NCI-H774 (cell line): ENCODE measurements at places on chromosomes 16 and 17.
A peak's percentile ranks its signal among the peaks of the same experiment; 100 is the strongest.

GRCh38 chr16:70269471-70269870, 17.7 kb upstream of the EXOSC6 start:
- no peak for DNase-seq

DNA sequence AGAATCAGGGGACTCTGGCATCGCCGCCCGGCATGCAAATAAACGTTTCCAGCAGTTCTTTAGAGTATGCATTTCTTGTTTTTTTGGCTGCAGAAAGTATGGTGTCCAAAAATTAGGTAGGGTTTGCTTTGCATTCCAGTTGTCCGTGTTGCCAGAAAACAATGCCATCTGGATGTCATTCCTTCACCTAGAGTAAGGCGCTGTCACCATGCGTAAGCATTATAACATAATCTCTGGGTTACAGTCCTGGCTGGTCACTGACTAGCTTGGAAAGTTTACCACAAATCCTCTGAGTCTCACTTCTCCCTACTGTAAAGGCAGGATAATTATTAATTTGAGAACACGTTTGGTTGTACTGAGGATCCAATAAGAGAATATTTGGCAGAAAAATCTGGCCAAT, 457.7 kb downstream of the XYLT1 start:
- no peak for DNase-seq

DNA sequence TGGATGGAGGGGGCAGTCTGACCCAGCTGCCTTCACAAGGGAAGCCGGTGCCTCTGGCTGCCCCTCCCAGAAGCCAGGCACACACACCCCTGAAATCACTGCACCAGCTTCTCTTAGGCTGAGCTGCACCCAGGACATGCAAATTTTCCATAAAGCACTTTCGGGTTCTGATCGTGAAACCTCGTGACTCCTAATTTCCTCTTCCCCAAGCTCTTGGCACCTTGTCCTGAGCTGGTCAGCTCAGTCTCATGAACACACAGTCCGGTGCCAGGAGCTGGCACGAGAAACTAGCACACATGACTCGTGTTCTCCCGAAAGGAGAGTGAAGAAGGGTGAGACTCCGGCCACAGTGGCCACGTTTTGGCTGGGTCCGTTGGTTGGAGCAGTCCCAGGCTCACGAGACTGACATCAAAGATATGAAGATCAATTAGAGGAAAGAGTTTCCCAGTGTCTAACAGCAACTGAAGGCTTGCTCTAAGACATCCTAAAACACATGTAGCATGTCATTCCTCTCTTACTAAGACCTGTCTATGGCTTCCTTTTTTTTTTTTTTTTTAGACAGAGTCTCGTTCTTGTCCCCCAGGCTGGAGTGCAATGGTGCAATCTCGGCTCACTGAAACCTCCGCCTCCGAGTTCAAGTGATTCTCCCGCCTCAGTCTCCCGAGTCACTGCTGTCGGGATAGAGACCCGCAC, 9.2 kb upstream of the ABR start:
- DNase-seq: no peak

- DNase-seq: no peak
These were observed 1.2 kb upstream of the HBA1 start for GRCh38 chr16:175011-175949.

DNA sequence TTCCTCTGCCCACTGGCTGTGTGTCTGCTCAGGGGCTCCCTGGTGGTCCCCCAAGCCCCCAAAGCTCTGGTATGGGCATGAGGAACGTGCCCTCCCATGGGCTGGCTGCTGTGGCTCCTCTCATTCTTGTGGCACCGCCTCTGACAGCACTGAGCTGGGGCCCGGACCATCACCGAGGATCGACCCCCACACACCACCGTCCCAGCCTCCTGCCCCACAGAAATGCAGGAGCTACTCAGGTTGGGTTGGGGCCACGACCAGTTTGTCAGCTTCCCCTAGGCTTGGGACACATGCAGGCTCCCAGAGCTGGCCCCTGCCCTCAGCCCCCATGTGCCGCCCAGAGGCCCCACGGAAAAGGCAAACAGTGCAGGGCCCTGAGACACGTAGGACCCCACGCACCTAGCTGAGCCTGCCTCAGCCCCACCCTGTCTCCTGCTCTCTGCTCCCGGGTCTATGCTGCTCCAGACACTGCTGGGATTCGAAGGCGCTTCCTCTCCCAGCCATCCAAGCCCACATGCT, 3.3 kb upstream of the CASKIN1 start:
- no peak for DNase-seq

DNA sequence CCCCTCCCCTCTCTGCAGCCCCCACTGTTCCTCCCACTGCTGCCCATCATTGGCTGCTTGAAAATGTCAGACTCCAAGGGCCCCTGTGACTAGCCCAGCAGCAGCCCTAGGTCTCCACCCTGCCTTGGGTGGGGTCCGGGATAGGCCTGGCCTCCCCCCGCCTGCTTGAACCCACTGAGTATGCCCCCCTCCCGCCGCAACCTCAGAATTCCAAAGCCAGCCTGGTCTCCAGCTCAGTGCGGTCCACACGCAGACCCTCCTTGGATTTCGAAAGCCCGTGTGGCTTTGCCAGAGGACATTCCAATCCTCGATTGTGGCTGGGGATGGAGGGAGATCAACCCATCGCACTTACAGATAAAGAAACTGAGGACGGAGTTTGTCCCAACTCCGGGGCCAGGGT, 6.4 kb downstream of the DPEP1 start:
- no peak for DNase-seq

DNA sequence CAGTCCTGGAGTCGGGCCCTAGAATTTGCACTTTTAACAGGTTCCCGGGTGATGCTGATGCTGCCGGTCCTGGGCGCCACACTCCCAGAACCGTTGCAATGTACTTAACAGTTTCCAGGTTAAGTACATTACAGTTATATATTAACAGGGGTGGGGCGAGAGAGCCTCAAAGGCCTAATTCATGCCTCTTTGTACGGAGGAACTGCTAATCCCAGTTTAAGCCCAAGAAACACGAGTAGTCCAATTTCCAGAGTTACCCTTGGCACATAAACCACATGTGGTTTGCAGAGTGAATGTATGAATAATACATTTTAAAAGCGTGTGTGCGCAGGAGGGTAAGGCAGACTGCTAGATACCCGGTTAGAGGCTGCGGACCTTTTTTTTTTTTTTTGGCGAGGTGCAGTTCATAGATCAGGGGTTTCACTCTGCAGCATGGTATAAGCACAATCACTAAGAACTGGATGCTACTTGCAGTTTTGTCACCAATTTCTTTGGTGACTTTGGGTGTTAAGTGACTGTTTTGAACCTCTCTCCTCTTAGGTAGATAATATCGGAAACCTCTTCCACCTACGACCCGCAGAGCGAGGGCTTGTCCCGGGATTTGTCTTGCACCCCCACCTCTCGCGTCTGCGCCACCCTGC, 713 bp downstream of the COX11 start:
- peak; percentile 19 for DNase-seq

DNA sequence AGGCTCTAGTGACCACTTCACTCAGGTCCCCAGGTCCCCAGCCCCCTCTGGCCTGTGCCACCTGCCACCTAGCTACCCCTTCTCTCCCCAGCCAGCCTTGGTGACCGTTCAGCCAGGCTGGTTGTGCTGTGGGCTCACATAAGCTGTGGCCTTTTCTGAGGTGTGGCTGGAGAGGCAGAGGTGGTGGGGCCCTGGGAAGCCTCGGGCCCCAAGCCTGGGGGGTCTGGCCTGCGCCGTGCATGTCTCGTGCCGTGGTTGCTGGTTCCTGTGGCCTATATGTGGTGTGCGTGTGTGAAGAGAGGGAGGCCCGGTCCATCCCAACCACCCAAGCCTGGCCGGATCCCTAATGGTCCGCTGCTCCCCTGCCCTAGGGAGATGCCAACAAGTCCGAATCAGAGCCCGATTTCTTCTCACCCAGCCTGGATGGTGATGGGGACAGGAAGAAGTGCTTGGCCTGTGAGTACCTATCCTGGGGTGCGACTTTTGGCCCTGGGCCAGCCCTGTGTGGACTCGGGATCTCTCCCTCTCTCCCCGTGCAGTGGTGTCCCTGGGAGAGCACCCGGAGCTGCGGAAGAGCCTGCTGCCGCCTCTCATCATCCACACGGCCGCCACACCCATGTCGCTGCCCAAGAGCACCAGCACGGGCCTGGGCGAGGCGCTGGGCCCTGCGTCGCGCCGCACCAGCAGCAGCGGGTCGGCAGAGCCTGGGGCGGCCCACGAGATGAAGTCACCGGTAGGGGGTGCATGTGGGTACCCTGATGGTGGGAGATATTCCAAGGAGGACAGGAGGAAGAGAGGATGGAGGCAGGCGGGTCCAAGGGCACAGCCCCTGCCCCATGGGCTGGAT, 35.9 kb downstream of the CACNA1G start:
- no peak for DNase-seq

GRCh38 chr17:56451629-56452028, 141.9 kb upstream of the NOG start:
- no peak for DNase-seq

- no peak for DNase-seq
These were observed 12.2 kb downstream of the CX3CL1 start for GRCh38 chr16:57384248-57385070.

DNA sequence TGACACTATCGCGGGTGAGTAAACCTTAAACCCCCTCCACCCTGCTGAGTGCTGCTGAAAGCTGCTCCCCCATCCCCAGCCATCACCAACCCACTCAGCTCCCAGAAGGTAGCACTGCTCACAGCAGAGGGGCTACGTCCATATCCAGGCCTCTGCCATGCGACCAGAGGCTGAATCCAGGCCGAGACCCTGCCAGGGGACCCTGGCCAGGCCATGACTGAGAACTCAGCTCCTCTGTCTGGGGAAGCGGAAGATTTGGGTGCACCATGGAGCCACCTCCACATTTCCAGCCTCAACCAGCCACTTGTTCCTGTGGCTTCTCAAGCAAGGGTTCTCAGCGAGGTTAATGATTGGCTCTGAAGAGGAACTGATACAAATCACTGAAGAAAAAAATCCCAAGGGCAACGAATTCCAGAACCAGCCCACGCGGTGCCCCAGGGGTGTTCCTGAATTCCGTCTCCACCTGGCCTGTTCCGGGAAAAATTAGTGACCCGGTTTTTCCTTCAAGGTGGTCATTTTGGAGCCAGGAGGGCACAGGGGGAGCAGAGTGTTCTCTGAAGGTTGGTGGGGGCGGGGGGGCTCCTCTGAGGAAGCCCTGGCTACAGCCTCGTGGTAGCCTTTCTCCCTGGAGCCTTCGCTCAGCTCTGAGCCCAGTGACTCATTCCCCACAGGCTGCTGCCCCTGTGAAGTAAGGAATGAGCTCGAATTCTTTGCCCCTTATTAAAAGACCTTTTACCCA, 9.3 kb upstream of the SLC16A5 start:
- no peak for DNase-seq

DNA sequence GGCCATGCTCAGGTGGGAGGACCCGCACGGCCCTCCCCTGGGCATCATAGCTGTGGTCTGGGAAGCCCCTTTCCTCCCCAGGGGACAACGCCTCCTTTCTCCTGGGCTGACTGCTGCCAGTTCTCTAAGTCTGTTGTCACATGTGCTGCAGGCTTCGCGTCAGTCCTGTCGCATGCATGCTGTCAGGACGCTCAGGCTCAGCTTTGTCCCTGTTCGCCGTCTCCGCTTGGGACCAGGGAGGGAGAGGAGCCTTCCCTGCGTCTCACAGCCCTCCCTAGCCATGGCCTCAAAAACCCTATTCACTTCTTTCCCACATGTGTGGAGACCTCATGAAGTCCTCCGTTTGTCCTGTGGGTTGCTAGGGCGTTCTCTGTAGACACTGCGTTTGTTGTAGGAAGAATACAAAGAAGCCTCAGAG, 21.4 kb downstream of the LDHD start:
- DNase-seq: no peak

DNA sequence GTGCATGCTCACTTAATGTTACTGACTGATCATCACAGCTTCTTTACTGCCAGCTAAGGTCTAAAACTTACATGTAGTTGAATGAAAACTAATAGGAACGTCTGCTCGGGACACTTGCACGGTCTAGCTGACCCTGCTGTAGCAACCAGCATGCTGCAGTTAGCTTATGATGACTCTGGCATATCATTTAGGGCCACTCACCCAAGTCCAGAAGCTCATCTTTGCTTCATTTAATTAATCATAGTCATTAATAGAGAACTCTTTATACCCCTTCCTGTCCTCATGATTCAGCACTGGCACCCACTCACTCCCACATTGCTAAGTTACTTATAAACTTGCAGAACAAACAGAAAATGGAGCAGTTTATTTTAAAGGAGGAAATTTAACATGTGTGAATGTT, 136.3 kb downstream of the NLK start:
- no peak for DNase-seq

- no peak for DNase-seq
These were observed 29.6 kb downstream of the OGFOD1 start for GRCh38 chr16:56480776-56481467.

- no peak for DNase-seq
These were observed 5.4 kb upstream of the PRR35 start for GRCh38 chr16:554640-555365.

GRCh38 chr17:10757647-10758046, 27.8 kb upstream of the TMEM220 start:
- no peak for DNase-seq
